GM03348 (cell line): ENCODE measurements at places on chromosomes 12 and 14.

DNA sequence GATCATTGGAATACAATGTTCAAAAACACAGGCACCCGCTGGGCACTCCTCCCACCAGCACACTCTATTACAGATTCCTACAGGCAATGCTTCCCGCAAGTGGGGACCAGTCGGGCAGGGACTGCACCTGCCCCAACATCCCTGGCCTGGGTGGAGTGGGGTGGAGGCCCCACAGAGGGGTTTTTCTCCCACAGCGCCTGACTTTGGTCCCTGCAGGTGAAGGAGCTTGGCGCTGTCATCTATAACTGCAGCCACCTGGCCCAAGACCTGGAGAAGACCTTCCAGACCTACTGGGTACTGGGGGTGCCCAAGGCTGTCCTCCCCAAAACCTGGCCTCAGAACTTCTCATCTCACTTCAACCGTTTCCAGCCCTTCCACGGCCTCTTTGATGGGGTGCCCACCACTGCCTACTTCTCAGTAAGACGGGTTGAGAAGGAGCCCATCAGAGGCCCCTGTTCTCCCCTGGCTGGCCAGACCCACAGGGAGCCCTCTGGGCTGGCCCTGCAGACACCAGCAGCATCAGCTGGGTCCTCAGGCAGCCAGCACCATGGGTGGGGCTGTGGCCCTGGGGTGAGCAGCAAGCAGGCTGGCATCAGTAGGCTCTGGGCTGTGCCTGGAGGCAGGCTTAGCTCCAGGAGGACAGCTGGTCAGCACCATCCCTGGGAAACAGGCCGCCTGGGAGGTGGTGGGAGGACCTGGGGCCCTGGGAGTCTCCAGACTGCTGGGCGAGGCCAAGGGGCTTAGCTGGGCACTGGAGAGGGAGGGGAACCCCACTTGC lies 6.0 kb downstream of the PLD4 start:
- no peak for DNase-seq

DNA sequence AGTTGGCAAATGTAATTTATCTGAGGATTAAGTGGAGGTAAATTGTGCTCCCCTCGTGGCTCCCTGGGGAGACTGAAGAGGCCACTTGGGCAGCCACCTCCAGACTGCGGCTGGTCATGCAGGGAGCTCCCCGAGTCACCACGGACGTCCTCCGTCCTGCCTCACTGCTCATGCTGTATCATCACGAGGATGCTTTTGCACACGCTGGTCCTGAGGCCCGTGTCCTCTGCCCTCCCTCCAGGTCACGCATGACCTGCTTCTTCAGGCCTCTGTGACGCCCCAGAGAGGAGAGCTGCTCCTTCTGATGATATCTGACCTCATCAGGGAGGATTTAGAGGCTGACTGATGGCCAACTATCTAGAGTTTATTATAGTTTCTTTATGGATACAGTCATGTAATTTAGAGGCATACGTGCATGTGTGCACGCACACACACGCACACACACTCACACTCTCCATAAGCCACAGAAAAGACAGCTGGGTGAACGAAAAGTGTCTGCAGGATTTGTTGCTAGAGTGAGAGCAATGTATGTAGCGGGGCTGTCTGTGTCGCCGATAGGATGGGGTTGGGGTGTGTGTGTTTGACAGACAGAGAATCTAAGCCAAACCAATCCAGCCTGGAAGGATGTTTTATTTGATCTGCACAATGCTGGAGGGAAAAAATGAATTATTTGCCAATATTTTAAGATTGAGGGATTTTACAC lies 160.0 kb downstream of the ADGRD1 start:
- no peak for DNase-seq

DNA sequence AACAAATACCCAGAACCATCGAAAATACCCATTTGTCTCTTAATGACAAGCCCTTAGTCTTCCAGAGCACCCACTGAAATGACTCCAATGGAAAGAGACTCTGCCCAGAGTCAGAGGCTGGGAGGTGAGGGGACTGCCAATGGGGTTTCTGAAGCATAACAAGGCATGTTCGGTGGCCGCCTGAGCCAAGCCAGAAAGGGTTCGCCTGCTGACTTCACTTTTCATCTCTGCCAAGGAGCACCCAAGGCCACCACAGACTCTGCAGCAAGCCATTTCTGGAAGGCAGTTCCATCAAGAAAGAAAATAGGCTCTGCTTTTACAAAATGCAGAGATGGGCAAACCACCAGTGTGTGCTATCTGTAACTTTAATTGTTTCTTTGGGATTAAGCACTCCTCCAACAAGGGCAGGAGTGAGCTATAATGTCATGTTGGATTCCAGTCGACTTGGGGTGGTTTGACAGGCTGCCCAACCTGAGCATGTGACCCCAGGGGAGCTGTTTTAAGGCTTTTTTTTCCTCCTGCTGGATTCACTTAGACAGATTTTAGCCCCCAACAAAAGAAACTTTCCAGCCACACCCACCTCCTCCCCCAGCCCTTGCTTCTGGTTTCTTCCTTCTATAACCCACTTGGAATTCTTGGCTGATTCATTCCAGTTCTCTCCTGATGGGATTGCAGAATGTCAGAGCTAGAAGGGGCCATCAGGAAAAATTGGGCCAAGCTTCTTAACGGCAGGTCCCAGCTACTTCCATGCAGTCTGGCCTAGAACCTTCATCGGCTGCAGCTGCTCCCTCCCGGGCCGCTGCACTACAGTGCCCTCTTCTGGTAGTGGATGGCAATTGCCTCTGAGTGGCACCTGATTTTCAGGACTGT lies 24.1 kb downstream of the CKAP4 start:
- peak; percentile 92 for DNase-seq

DNA sequence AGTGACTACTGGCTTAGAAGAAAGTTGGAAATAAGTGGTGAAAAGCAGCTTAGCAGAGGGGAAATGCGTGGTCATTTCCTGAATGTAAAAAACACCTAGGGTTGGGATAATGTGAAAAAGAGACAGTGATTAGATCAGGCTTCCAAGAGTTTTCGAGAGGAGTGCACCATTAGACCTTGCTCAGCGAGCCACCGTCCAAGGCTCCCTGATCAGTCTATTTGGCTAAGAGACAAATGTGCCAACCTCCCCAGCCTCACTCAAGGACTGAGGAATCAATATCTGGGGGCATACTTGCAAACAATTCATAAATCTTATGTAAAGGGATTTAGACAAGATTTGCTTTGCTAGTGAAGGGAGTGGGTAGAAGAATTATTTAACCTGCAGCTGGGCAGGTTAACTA lies 594.5 kb downstream of the NRXN3 start:
- DNase-seq: no peak

- DNase-seq: peak; percentile 92
Observed at GRCh38 chr14:105086833-105087307, 21.6 kb upstream of the GPR132 start.

GRCh38 chr12:22333186-22333712 lies 1.3 kb downstream of the ST8SIA1 start:
- peak; percentile 42 for DNase-seq

- no peak for DNase-seq
Observed at GRCh38 chr14:55116246-55117030, 12.6 kb upstream of the LGALS3 start.

DNA sequence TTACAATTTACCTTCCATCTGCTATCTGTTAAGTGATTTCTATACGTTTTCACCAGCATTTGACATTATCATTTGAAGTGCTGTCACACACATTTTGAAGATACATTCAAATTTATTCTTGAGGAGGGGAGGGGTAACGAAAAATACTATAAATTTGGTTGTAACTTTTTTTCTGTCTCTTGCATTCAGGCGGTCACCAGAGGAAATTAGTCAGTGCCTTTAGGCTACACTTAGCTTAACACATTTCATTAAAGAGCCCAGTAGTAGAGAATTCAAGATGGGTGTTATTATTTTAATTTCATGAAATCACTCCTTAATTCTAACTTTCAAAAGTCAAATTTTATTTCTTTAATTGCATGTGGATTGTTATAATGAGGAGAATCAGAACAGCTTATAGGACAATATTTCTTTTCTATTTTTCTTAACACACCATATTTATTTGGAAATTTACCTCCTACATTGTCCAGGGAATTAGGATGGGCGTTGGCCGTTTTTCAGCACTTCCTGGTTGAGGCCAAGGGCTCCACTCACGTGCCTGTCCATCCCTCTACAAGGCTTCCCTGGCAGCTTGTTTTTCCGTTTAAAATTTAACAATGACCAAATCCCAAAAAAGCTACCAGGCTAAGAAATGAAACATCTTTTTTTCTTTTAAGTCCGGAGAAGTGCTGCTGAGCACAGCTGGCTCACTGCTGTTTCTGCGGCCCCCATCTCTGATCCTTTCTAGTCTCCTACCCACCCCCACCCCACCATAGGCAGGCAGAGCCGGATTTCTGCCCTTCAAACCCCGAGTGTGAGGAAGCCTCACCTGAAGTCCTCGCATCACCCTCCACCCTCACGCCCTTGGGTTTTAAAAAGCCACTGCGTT lies 1.1 kb upstream of the FAR2 start:
- peak; percentile 22 for DNase-seq

- DNase-seq: peak; percentile 27
Observed at GRCh38 chr14:89308232-89308959, 108.6 kb downstream of the FOXN3 start.

DNA sequence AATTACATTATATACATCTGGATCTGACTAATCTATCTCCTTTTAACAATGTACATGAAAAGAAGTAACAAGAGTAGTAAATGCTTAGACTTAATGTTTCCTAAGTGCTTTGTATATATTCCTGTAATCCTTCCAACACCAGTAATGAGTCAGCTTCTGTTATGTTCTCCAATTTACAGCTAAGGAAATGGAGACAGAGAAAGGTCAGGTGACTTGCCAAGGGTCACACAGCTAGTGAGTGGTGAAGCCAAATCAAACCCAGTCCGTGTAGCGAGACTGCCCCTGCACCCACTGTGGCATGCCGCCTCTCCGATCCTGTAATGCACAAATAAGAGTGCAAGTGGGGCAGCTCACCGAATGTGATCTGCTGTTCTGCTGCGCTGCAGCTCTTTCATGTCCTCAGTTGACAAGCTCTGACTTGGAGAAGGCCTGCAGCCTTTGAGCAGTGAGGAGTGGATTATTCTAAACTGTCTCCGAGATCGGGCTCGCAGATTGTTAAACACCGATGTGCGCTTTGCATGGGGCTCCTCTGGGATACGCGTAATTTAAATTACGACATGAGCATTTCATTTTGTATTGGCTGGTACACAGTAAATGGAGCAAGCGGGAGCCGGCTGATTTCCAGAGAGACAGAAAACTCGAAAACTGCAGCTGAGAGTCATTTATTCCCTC lies 65.1 kb upstream of the KTN1 start:
- peak; percentile 37 for DNase-seq

- DNase-seq: no peak
Observed at GRCh38 chr14:30808576-30808975, 65.8 kb upstream of the COCH start.
